ENCODE measurements at places on chromosomes 5 and 9. TPM values are rescaled to one million over a fixed set of nuclear protein-coding genes. Genes with fewer than 3 reads are reported as not detected.

The PDLIM4 gene
- total RNA-seq: 97.2 TPM

The IFNB1 gene
- not detected for total RNA-seq

The SPINK13 gene
- total RNA-seq: not detected

The SURF4 gene
- total RNA-seq: 403 TPM

The FAM153A gene
- not detected for total RNA-seq

Measured in fibroblast of villous mesenchyme (primary cell).